ENCODE measurements at places on chromosomes 2 and 18.

GRCh38 chr18:8988260-8988871 lies 114.1 kb upstream of the NDUFV2 start:
- DNase-seq: peak; percentile 49

DNA sequence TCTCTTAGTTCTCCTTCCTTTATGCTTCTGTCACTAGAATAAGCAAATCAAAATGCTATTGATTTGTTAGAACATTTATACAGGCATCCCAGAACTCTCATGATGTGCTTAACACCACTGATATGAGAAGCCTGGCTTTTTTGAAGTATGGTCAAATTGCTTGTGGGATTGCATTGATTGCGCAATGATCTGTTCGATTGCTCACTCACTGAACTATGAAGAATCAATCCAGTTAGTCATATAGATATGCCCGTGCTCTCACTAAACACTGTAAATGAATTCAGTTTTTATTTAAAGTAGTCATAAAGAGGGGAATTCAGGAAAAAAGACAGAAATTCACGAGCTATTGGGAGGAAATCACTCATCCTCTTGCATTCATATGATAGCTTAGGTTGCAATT lies 1237.8 kb downstream of the SUCLG1 start:
- DNase-seq: no peak

GRCh38 chr2:84077496-84077895 lies 381.6 kb downstream of the SUCLG1 start:
- no peak for DNase-seq

GRCh38 chr18:57854726-57855125 lies 51.6 kb upstream of the ATP8B1 start:
- DNase-seq: no peak

GRCh38 chr18:50507120-50507590 lies 52.7 kb upstream of the MAPK4 start:
- no peak for DNase-seq

GRCh38 chr2:119649364-119649917 lies 29.6 kb upstream of the TMEM177 start:
- no peak for DNase-seq

DNA sequence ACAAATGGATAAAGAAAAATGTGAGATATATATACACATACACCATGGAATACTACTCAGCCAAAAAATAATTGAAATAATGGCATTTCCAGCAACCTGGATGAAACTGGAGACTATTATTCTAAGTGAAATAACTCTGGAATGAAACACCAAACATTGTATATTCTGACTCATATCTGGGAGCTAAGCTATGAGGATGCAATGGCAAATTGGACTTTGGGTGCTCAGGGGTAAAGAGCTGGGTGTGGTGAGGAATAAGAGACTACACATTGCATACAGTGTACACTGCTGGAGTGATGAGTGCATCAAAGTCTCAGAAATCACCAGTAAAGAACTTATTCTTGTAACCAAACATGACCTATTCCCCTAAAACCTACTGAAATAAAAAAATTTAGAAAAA lies 636.0 kb upstream of the LRATD1 start:
- no peak for DNase-seq

All from CD4-positive, alpha-beta T cell treated with Interleukin-4 for 4 hours (primary cell).